ENCODE measurements at places on chromosomes 5 and 9. TPM values are rescaled to one million over a fixed set of nuclear protein-coding genes. Genes with fewer than 3 reads are reported as not detected.

The C5orf52 gene
- not detected for total RNA-seq

DNA sequence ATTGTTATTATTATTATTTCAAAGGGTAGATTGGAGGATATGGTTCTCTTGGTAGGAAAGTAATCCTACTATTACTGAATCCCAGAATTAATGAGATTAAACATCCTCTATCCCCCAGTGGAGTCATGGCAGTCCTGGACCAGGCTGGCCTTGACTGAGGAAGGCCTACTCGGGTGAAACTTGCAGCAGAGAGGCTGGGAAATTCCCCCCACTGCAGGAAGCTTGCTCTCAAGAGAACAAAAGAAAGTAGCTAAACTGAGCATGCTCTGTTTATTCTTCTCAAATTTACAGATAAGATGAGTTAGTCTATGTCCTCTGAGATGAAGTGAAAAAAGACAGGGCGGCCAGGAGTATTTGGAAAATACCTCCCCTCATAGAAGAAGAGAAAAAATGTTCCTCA is 233.9 kb upstream of the RPS23 start:
- DNase-seq = no peak

GRCh38 chr9:71858812-71859211 is 52.2 kb downstream of the ABHD17B start:
- no peak for DNase-seq

DNA sequence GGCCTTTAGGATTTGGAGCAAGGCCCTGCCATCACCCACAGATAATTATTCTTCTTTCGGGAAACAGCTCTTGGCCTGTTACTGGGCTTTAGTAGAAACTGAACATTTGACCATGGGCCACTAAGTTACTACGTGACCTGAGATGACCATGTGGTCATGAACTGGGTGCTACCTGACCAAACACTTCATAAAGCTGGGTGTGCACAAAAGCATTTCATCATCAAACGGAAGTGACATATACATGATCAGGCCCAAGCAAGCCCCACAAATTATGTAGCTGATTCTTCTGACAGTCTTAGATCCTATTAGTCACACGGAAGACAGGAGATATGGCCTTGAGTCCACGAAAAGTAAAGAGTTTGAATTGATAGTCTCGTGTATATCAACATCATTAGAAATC is 130.9 kb upstream of the FBN2 start:
- DNase-seq = no peak

DNA sequence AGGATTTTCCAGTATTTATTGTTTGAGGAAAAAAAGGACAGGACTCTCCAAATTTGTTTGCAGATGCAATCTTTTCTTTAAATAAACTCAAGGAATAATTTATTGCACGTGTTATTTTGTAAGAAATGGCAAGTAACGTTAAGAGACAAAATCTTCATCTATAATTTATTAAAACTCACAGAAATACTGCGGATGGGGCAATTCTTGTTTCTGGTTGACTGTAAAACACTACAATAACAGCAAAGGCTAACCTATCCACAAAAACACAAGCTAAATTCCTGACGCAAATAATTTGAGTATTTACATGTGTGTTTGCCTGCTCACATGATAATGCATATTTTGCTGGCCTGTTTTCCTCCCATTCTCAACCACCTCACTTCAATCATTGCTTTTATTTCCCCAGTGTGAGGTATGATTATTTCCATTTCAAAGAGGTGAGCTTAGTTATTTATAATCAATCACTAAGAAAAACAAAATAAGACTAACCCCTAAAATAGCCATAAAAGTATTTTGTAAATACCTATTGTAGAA is 619.4 kb downstream of the PDE4D start:
- DNase-seq = no peak

The BTNL8 gene
- total RNA-seq = not detected

DNA sequence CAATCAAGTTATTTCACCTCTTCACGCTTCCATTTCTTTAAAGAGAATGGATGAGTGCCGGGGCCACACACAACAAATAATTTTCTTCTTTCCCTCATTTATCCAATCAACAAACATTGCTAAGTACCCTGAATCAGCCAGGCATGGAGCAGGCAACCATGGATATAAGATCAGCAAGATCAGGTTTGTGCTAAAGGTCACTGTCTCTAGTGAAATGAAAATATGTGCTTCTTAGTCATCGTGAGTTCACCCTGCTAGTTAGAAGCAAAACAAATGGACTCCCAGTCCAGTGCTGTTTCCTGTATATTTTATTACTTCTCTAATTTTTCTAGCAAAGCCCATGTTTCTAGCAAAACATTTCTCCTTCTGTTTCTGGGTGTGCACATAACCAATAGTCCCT is 629.2 kb downstream of the BNC2 start:
- DNase-seq = no peak

The TEK gene
- total RNA-seq = 5.8 TPM

DNA sequence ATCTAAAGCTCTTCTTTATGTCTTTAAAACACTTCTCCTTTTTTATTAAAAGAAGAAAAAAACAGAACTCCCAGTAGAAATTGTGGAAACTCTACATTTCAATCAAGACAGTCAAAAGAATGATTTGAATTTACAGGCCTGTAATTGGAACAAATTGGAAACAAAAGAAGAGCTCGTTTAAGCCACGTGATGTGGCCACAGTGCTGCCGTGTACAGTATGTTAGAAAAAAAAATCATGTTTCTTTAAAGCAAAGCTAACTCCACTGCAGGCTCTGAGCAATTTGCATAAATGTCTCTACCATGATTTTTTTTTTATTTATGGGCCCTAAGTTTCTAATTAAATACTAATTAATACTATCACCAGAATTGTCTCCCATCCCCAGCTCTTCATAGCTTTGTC is 325.6 kb downstream of the ZSWIM6 start:
- DNase-seq = no peak

GRCh38 chr5:133205649-133206048 is 153.8 kb downstream of the HSPA4 start:
- DNase-seq = no peak

- DNase-seq = no peak
Measured at GRCh38 chr9:69023650-69024049, 9.7 kb upstream of the PRKACG start.

DNA sequence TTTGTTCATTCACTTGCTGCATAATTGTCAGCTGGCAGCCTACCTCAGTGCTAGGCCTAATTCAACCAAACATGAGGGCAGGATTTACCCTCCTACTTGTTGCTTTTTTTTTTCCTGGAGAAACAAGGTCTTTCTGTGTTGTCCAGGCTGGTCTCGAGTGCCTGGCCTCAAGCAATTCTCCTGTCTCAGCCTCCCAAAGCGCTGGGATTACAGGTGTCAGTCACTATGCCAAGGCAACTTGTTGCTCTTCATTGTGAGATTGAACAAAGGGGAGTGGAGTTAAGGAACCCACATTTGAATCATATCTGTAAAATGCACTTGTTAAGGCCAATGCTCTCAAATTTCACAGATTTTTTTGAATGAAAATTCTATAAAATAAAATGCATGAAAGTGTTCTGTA is 380.5 kb downstream of the TMEM161B start:
- DNase-seq = no peak

DNA sequence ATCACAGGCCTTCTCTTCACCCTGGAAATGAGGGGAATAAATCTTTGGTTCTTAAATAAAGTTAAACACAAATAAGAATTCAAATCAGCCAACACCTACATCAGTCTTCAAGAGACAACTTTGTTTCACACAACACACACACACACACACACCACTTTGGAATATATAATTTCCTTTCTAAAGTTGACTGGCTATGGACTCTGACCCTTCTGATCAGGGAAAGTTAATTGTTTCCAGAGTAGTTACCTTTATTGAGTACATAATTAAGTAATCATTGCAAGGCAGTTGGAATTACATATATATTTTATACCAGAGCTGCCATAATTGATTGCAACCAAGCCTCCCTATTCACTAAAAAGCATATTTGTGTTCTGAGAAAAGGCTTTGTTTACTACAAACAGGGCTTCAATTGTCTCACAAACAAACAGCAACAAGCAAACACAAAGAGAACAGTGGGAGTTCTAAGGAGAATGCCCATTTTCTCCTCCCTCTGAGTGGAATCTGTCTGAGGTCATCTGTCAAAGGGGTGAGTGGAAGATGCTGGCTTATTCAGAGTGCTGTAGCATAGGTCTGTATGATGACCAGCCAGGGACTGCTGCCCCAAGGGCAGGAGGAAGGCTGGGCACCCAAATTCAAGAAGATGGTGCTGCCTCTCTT is 136.6 kb downstream of the SEMA6A start:
- DNase-seq = no peak

- DNase-seq = no peak
Measured at GRCh38 chr9:136972743-136973142, 4.6 kb upstream of the PTGDS start.

The TAS2R1 gene
- total RNA-seq = not detected
